ENCODE measurements at places on chromosomes 16 and 17.

- no peak for DNase-seq
These were observed 2.9 kb downstream of the IL34 start for GRCh38 chr16:70649300-70649699.

DNA sequence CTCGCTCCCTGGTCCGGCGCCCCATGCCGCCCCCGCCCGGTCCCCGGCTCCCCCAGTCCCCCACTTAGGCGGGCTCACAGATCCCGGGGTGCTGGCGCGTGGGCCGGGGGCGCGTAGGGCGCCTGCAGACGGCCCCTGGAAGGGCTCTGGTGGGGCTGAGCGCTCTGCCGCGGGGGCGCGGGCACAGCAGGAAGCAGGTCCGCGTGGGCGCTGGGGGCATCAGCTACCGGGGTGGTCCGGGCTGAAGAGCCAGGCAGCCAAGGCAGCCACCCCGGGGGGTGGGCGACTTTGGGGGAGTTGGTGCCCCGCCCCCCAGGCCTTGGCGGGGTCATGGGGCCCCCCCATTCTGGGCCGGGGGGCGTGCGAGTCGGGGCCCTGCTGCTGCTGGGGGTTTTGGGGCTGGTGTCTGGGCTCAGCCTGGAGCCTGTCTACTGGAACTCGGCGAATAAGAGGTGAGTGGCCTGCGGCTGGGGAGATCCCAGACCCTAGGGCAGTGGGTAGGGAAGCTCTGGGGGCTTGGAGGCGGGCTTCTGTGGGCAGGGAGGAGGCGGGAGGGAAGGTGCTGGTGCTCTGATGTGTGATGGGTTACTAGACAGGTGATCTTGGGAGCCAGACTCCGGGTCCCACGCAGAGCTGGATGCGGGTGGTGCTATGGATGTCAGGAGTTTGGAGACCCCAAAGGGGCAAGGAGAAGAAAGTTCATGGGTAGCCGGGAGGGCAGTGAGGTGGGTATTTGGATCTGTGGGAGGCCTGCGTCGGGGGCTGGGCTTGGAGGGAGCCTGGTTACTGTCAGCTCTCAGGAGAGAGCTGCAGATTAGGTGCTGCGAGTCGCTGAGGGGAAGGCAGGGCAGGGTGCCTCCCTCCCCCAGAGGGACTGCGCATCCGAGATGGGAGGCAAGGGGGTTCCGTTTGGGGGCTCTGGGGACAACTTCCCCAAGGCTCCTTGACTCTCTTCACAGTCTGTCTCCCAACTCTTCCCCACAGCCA, 560 bp downstream of the EFNB3 start:
- DNase-seq: no peak

GRCh38 chr17:63714550-63715277, 14.8 kb upstream of the LIMD2 start:
- DNase-seq: no peak

GRCh38 chr17:50111673-50112655, 16.8 kb downstream of the PDK2 start:
- DNase-seq: no peak

DNA sequence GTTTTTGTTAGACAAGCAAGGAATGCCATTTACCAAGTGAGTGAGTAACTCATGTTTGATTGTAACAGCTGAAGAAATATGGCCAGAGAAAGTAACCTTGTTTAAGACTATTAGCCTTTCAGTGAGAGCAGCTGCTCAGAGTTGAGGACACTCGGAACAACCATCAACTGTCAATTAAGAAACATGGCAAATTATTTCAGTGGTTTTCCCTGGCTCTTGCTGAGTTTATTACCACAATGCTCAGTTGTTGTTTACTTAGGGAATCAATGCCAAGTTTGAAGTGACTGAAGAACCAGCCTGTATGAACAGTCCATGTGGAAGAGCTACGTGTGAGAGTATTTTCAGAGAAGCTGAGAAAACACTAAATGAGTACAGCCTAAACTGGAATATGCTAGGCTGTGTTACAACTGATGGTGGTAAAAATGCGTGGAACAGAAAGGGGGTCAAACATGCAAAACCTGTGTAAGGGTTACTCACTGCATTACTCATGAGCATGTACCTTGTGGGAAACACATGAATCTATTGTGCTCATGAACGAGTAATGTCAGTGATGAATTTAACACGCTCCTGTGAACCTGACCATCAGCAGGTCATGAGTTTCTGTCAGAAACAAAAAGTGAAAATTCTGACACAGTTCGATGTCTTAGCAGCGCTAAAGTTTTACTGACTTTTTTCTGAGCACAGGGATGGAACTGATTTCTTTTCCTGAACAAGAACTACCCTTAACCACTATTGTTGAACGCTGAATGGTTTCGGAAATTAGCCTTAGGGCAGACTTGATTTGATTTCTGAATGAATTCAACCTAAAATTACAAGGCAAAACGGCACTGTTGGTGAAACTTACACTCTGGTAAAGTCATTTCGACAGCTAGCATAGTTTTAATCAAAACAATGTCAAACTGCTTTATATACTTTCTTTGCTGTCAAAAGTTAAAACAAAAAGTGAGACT, 33.5 kb downstream of the GNA13 start:
- DNase-seq: no peak

DNA sequence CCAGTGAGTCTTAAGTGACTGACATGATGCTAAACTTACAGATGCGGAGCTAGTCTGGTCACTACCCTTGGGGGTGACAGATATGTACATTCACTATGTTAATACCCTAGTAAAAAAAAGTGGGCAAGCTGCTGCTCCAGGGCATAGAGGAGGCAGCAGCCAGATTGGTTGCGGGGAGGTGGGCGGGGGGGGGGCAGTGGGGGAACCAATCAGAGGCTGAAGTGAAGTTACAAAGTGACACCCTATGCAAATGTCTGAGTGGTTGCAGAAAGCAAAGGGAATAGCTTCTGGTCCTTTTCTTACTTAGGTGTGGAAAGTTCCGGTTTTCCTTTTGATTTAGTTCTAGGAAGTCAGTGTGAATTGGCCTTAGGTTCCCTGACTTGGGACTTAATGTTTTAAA, 12.1 kb downstream of the NDEL1 start:
- no peak for DNase-seq

Measured in stimulated activated CD8-positive, alpha-beta memory T cell treated with anti-CD3 and anti-CD28 coated beads, Interleukin-7, amount 100 ng/mL, for 4 hours (primary cell).